Heart left ventricle (tissue), 16 donors: ENCODE measurements at places on chromosomes 12 and 14. TPM values are rescaled to one million over a fixed set of nuclear protein-coding genes. Genes with fewer than 3 reads are reported as not detected.

- no peak for DNase-seq
These were observed 41.3 kb upstream of the BCL7A start for GRCh38 chr12:121980191-121980891.

- no peak for DNase-seq
These were observed 31.1 kb downstream of the AK7 start for GRCh38 chr14:96422992-96423391.

- no peak for DNase-seq
These were observed 46.0 kb downstream of the KCNK10 start for GRCh38 chr14:88276923-88277596.

FAM186B gene
- total RNA-seq: 0.78 TPM

CEP170B gene
- total RNA-seq: 9.1 TPM
